AG09319 (cell line): ENCODE measurements at places on chromosomes 3 and 15.

DNA sequence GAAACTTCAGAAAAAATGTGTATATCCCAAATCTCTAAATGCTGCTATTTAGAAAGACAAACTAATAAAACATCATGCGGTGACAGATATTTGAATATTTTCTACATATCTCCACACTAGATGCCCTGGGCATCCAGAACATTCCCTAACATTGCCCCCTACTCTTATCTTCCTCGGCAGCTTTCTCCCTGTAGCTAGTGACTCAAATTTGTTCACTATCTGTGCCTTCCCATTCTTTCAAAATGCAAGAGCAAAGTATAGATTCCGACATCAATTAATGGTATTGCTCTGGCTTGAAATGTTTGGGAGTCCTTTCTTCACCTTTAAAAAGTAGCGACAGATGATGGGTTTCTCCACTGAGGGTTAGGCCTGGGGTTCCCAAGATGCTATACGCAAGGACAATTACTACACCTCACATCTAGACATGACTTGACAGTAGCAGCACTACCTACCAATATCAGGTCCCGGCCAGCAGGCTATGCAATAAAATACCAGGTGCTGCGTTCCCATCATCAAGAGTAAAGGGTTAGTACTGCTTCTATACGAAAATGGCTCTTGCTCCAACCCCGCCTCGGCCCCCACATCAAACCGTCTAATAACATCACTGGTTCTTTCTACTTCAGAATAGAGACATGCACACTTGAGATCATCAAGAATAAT is 631 bp downstream of the UBR1 start:
- DNase-seq, result no peak

DNA sequence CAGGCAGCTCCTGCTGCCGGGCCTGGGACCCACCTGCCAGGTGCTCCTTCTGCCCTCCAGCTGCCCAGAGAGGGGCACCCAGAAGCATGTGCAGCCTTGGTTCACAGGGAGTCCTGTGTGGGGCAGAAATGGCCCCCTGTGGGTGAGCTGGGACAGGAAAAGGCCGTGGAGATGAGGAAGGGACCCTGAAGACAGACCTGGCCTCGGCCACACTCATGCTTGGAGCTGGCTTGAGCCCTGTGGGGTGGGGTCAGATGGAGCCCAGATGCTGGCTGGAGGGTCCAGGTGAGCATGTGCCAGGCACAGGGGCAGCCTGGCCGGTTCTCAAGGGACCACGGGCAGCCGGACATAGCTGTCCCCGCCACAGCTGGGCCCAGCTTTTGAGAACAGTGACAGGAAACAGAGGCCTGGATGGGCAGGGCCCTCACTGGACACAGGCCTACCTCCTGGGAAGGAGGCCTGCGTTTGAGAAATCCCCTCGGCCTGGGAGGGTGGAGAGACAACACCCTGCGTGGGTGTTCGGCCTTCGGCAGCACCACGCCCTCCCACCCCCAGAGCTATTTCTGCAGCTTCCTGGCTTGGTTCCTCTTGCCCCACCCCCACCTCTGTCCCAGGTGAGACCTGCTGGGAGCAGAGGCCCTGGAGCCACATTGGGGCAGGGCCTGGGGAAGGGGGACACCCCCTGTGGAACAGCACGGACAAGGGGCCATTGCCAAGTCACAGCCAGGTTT is 132.6 kb upstream of the MEF2A start:
- no peak for DNase-seq

- no peak for DNase-seq
Observed at GRCh38 chr15:47402829-47403228, 314.5 kb upstream of the SEMA6D start.

- no peak for DNase-seq
Observed at GRCh38 chr3:142981108-142981507, 17.6 kb upstream of the PAQR9 start.

DNA sequence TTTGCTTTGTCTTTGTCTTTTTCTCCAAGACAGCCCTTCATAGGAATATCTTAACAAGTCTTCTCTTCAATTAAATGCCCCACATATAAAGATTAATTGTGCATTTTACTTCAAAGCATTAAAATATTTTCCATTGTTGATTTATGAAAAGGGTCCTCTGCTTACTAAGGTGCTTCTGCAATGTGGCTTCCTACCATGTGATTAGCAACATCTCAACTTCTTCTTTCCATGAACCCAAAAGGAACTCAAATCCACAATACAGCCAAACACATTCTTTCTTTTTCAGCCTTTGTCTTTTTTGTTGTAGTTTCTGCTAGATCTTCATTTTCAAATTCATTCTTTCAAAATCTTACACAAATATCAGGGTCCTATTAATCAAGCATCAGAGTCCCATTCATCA is 309.2 kb downstream of the NSUN3 start:
- no peak for DNase-seq

DNA sequence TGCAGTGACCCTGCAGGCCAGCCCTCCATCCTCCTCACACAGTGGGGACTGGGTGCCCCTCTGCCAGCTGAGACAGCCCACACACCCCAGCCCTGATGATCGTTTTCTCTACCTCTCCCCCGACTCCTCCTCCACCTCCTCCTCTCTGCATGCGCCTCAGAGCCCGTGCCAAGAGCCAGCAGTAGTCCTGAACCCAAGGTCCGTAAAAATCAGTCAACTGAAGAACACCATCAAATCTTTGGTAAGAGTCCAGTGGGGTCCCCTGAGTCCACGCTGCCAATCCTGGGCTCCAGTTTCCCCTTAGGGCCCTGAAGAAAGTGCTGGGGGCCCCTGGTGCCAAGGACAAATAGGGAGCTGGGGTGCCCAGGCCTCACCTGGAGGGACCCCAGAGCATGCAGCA is 109.3 kb upstream of the FAN1 start:
- DNase-seq, result no peak

DNA sequence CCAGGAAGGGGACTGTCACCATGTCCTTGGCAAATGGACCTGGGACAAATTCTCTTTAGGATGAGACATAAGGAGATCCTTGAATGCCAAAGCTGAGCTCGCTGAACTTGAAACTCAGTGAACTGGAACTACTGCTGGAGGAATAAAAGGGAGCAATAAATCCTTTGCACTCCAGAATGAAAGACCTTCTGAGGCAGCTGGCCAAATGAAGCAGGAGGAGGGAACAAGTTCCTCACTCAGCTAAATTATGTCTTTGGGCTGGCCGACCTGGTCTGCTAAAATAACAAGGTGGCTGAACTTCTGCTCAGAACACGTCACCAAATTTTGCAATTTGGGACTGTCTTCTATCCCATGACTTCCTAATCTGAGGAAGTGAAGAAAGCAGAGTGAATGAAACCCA is 314.7 kb downstream of the LPP start:
- peak; percentile 5 for DNase-seq

DNA sequence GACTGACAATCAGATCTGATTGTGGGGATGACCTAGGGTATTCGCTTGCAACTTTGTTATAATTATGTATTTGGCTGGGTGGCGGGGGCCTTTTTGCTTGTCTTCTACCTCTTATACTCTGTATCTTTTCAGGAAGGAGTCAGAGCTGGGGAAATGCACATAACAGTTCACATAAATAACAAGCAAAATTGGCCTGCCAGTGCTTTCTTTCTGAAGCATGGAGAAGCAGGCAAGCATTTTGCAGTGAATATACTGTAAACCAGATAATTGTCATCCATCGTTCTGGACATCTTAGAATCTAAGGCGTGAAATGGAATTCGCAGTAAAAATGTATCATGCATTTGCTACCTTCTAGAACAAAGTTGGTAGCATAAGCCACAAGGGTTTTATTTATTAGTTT is 227.6 kb downstream of the CLSTN2 start:
- DNase-seq, result no peak

DNA sequence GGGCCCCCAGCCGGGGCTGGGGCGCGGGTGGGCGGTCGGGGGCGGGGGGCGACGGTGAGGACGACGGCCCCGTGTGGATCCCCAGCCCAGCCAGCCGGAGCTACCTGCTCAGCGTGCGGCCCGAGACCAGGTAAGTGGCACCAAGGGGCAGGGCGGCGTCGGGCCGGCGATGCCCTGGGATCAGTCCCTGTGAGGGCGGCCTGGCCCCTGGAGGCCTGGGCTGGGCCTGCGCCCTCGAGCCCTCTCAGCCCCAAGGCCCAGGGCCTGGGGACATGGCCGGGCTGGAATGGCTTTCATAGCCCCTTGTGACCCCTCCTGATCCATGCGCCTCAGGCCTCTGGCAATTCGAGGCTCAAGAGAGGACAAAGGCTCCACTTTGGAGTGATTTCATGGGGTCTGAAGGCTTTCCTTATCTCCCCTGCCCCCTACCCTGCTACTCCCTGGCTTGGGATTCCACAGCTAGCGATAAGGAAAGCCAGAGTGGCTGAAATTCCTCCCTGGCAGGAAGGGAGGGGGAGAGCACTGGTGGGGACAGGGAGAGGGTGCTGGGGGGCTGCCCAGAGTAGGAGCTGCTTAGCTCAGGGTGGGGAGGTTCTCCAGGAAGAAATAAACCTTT is 418 bp downstream of the ALPK3 start:
- no peak for DNase-seq
